ENCODE measurements at places on chromosomes 12 and 14.

DNA sequence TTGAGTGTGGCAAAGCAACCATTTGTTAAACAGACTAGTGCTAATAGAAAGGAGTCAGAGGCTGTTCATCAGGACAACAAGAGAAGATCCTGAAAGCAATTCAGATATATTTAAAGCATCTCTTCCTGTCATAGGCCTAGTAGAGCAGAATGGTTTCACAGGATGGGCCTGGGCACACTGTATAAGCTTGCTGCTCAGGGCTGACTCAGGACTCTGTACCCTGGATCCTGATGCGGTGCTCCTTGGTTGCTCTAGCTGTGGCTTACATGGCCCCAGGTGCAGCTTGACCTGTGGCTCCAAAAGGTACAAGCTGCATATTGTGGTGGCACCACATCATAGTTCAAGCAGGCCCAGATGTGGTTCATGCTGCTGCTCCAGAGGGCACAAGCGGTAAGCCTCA is 313.4 kb downstream of the ETNK1 start:
- no peak for DNase-seq

DNA sequence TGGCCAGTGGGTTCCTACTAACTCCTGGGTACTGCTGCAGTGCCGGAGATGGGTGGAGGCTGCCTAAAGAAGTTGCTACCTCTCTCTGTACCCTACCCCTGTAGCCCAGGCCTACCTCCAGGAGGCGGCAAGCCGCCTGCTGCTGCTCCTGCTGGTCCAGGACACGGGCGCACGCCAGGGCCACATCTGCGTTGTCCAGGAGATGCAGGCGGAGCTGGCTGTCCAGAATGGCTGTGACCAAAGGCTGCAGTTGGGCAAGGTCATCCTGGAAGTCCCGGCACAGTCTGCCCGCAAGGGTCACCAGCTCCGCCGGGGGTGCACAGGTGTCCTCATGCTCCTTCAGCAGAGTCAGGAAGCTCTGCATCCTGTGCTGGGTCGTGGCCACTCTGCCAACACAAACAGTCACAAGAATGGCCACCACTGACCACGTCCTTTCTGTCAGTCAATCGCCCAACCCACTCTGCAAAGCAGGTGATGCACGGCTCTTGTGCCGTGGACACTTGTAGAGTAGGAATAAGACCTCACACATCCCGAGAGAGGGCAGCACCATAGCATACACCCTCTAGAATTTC is 1.6 kb downstream of the ANHX start:
- no peak for DNase-seq

DNA sequence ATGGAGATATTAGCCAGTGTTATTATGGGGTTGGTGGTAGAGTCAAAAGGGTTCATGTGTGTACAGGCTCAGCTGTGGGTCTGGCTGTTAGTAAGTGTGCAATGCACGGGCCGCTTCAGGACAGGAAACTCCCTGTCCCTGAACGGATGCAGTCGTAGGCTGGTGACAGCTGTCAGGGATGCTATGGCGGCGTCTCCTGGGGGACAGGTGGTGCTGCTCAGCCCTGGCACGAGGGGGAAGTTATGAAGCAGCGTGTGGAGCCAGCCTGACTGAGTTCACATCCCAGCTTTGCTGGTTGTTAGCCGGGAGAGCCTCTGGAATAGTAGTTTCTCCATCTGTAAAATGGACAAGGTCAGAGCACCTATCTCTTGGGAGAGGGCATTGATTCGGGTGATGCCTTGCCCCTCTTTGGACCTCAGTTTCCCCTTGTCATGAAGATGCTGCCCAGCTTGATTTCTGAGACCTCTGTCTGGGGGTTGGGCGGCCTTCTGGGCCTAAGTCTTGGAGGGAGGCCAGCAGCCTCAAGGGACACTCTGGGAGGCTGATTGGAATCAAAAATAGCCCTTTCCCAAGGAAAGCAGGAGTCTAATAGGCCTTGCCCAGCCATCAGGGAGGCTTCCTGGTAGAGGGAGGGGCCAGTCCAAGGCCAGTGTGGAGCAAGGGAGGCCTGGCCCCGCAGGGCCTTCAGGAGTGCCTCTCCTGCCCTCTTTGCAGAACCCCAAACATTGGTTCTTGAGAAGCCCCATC is 7.1 kb downstream of the ASB2 start:
- no peak for DNase-seq

GRCh38 chr12:96099986-96100385 is 64.6 kb upstream of the LTA4H start:
- no peak for DNase-seq

DNA sequence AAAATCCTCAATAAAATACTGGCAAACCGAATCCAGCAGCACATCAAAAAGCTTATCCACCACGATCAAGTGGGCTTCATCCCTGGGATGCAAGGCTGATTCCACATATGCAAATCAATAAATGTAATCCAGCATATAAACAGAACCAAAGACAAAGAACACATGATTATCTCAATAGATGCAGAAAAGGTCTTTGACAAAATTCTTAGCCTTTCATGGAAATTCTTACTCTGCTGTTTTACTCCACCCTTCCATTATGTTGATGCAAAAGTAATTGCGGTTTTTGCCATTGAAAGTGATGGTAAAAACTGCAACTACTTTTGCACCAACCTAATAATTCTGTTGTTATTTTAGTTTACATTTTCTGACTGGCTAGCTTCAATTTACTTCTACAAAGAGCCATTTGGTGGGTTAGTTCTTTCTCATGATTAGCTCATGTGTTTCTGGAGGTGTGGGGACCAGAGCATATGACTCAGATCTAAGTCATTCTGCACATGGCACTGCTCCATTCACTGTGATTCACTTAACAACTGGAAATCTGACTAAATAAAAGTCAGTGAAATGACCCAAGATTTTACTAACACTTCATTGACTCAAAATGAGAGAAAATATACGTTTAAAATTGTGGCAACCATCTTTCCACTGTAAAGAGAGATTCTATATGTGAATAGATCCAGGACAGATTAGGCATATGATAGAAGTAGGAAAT is 99.9 kb downstream of the TMTC3 start:
- no peak for DNase-seq

GRCh38 chr14:85205875-85206274 is 324.1 kb upstream of the FLRT2 start:
- no peak for DNase-seq

- peak; percentile 76 for DNase-seq
Observed at GRCh38 chr14:90383731-90384542, 12.9 kb upstream of the CALM1 start.

DNA sequence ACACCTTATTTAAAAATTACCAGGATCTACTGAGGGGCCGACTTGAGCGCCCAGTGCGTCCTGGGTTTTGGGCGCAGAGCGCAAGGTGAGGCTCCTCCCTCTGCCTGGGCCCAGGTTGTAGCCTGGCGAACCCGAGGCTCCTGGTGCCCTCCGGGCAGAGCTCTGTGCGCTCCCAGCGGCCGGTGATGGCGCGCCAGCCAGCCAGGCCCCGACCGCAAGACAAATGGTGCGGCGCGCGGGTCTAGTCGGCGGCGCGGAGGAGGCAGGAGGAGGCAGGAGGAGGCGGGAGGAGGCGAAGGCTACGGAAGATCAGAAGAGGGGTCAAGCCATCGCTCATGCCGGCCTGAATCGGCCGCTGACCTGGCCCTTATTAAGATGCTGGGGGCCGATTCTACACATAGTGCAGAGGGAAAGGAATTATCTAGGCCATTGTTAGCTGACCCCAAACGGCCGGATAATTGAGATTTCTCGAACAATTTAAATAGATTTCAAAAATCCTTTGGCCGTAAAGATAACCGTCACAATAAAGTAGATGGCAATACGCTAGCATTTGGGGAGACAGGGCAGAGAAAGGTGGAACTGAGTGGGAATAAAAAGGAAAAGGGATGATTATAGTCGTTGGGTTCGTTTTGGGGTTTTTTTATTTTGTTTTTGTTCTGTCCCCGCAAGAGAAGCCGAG is 2.8 kb downstream of the TBX5 start:
- no peak for DNase-seq

- DNase-seq = no peak
Observed at GRCh38 chr14:89697281-89698060, 257.1 kb downstream of the EFCAB11 start.

GRCh38 chr12:11580125-11580751 is 69.2 kb upstream of the ETV6 start:
- peak; percentile 9 for DNase-seq

- no peak for DNase-seq
Observed at GRCh38 chr12:132222096-132222807, 78.0 kb downstream of the NOC4L start.

- no peak for DNase-seq
Observed at GRCh38 chr12:1799882-1800400, 20.4 kb upstream of the LRTM2 start.

DNA sequence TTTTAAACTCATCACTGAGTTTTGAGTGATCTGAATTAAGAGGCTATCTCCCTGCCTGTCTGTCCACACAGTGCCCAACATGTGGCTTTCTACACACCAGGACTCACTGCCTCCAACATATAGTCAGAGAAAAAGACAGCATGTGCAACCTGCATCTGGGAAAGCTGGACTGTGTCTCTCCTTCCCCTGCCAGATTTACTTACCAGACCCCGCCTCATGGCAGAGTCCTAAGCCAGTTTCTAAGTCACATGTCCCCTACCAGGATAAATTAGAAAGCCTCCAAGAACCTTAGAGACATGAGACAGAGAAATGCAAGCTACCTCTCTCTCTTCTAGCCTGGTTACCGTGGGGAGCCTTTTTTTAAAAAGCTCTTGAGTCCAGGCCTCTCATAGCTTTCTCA is 2.7 kb upstream of the HDAC7 start:
- DNase-seq = no peak

- no peak for DNase-seq
Observed at GRCh38 chr14:64713677-64714076, 9.5 kb downstream of the PLEKHG3 start.

DNA sequence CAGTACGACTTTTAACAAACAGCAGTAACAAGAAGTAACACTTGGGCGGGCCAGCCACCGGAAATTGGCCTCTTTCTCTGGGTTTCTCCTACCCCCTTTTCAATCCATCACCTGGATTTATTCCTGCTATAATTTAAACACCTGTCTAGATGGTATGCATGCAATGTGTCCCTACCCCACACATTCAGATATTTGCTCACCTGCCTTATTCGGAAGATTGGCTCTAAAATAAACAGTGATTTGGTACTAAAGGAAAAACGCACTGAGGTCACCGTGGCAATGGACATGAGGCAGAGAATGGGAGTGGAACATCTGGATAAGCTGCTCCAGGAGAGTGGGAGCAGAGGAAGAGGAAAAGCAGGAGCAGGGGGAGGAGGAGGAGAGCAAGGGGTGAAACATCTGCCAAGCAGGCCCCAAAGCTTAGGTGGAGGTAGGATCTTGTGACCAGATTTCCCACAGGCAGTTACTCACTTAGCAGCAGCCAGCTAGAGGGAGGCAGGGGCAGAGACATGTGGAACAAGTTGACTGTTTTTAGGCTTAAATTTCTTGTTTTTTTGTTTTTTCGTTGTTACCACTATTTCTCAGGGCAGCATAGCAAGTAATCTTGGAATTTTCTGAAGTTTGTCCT is 150.9 kb downstream of the TTLL5 start:
- no peak for DNase-seq

DNA sequence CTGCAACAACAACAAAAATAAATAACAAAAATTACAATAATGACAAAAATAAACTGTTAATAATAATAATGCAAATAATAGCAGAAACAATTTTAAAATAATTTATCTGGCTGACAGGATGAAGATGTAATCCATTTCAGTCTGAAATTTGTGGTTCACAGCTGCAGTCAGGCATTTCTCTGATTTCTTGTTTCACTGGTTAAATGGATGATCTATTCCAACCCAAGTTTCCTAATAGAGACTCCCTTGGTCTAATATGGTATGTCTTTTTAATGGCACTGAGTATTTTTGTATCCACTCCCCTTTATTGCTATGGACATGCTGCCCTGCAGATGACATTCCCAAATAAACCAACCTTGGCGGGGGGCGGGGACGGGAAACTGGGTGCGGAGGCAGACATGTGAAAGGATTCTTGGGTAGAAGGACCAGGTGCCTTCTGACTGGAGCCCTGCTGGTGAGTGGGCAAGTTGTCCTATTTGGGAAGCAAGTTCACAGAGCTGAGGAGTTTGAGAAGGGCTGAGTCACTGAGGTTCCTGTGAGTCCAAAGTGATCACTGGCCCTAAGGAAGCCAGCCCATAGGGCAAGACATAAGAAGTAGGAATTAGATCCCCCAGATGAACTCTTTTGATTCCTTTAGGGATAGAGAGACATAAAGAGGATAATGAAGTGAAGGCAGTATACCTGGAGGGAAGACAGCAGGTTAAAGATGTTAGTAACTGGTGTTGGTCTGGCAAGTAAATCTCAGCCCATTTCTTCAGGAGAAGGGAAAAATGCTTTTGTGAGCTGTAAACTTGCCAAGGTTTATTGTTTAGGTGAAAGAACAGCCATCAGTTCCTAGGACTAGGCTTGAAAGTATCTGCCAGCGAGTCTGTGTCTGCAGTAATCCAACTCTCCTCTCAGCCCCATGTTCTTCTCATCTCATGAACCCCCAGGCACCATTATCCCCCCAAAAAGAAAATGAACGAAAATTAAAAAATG is 14.5 kb downstream of the FOXG1 start:
- DNase-seq = no peak

DNA sequence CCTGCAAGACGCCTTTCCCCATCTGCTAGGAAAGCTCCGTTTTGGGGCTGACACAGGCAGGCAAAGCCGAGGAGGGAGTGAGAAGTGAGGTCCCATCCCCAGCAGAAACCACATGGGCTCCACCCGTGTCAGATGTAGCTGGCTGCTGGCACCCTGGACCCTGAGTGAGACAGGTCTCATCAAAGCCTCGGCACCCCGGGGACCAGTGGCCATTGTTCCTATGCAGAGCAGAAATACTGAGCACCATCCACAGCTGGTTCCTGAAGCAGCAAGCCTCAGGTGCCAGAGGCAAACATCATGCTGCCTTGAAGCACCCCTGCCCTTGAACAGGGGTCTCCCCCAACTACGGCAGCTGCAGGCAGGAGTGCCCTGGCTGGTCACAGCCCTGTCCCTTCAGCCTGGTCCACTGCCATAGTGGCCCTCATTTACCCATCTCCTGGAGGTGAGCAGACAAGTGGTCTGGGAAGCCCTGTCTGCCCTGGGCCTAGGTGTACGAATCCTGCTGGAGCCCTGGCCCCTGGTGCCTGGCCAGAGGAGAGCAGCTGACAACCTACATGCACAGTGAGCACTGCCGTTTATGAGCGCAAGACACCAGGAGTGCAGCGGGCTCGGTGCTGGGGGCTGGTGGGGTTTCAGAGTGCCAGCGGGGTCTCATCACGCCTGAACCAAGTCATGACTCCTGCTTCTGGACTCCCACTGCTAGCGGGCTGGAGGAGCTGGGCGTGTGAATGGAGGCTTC is 289.8 kb upstream of the RTL1 start:
- DNase-seq = no peak

GRCh38 chr14:51912112-51912786 is 51.8 kb downstream of the GNG2 start:
- no peak for DNase-seq

All from C1 segment of cervical spinal cord (tissue), 14 donors.